NCI-H1930 (cell line): ENCODE measurements at places on chromosomes 6 and 20.

DNA sequence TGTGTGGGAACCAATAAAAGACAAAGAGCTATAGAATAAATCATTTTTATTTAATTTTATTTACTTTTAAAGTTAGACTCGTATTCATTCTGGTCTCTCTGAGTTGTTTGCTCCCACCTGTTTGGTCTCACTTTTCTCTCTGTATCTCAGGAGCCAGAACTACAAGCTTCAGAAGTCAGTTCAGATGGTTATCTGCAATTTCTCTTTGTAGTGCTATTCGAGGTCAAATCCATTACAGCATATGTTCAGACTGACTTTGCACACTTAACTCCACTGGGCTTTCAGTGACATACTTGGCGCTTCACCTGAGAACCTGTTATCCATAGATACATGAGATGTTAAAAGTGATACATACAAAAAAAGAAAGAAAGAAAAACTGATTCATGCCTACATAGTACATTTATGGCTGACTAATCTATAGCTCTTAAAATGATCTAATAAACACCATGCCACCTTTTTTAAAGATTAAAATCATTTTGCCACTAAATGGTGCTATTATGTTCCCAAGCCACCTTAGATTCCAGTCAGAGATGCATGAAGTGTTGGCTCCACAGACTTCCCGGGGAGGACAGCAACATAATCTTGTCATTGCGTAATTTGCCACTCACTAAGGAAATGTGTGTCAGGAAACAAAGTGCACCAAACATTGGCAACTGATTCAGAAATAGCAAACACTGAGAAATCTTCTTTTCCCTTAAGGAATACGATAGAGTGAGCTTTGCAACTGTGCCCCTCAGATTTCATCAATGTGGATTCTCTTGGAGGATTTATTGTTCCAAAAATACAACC, 396.7 kb downstream of the HACE1 start:
- no peak for DNase-seq

DNA sequence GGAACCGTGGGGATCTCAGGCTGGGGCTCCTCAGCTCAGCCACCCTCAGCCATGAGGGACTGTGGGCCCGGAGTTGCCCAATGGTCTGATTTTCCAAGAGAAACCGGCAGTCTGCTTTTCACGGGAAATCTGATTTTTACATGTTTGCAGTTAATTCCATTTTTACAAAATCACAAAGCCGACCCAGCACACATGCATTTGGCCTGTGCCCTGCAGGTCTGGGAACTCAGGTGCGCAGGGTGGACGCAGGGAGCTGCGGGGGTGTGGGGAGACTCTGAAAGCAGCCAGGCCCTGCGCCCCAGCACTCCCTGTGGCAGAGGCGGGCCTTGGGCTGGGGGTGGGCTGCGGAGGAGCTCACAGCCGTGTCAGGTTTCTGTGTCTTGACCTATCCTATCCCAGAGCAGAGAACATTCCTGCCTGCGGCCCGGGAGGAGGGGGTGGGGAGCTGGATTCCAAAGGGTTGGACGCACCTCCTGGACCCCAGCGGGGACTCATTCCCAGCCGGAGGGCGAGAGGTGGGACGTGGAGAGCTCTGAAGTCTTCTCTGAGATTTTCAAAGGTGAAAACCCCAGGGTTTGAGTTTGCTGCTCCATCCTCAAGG, 60.6 kb downstream of the ADNP start:
- DNase-seq = no peak

GRCh38 chr6:100461917-100462705, 2.6 kb downstream of the SIM1 start:
- no peak for DNase-seq

- DNase-seq = no peak
Observed at GRCh38 chr6:30735668-30736314, 6.7 kb downstream of the FLOT1 start.

GRCh38 chr6:98949589-98949988, 1.8 kb upstream of the FBXL4 start:
- no peak for DNase-seq

DNA sequence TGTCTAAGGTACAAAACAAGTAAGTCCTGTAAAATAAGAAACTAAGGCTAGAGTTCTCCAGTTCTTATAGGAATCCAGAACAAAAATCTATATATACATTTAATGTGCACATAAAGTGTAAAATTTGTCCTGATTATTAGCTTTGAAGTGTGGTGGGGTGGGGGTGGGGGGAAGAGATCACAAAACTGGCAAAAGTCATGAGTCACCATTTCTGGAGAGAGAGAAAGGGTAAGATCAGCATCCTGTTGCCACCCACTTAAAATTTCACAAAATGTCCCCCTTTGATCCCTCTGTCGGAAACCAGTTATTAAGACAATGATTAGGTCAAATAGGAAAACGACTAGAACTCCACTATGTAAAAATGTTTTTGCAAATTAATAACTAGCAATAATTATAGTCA, 482.0 kb upstream of the POU3F2 start:
- DNase-seq = no peak

DNA sequence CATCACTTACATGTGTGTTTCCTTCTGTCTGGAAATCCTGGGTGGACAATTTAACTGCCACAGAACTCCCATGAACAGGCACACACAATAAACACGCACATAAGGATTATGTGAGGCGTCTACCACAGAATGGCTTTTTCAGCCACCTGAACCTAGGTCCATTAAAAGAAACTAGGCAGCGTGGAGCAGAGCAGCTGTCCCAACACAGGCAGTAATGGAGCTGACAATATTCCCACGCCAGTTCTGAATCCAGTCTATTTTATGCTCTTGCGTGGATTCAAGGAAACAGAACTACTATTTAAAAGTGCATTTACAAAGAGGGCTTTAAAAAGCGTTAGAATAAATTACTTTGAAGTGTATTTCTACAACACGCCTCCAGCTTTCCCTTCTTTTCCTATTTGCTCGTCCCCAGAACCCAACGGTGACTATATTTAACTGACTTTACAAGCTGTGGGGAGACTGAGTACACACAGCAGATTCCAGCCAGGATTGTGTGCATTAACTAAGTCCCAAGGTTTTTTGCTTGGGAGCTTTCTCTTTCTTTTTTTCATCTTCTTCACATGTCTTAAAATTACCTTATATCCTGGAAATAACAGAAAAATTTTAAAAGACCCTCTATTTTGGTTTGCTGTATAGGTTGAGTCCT, 95.9 kb downstream of the GMDS start:
- no peak for DNase-seq

GRCh38 chr20:32962053-32962452, 42.2 kb downstream of the SUN5 start:
- DNase-seq = no peak

DNA sequence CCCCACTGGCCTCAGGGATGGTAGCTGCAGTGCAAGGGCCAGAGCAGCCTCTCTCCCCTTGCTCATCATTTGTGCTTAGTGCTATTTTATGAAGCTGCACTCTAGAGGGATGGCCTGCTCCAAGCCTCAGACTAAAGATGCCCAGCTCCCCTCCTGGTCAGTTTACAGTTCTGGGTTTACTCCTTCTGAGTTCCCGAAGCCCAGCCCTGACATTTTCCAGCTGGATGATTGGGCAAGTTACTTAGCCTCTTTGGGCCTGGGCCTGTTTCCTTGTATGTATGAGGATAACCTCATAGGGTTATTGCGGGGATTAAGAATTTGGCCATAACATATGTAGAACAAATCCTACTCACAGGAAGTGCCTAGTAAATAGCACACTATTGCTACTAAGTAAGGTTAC, 31.8 kb upstream of the EMILIN3 start:
- no peak for DNase-seq

DNA sequence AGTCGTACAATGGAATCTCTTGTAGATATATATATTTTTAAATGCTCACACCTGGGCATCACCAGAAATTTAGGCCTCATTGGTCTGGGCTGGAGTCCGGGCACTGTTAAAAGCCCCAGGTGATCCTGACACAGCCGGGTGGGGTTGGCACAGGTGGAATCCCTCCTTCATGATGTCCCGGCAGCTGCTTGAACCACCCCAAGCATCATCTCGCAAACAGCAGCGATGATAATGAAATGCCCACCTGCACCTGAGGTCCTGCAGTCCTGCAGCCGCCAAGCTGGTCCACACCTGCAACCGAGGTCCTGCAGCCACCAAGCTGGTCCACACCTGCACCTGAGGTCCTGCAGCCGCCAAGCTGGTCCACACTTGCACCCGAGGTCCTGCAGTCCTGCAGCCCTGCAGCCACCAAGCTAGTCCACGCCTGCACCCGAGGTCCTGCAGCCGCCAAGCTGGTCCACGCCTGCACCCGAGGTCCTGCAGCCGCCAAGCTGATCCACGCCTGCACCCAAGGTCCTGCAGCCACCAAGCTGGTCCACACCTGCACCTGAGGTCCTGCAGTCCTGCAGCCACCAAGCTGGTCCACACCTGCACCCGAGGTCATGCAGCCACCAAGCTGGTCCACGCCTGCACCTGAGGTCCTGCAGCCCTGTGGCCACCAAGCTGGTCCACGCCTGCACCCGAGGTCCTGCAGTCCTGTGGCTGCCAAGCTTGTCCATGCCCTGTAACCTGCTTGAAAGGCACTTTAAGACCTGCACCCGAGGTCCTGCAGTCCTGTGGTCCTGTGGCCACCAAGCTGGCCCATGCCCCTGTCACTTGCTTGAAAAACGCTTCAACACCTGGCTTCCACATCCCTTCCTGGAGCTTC, 261.2 kb downstream of the DLL1 start:
- DNase-seq = no peak

DNA sequence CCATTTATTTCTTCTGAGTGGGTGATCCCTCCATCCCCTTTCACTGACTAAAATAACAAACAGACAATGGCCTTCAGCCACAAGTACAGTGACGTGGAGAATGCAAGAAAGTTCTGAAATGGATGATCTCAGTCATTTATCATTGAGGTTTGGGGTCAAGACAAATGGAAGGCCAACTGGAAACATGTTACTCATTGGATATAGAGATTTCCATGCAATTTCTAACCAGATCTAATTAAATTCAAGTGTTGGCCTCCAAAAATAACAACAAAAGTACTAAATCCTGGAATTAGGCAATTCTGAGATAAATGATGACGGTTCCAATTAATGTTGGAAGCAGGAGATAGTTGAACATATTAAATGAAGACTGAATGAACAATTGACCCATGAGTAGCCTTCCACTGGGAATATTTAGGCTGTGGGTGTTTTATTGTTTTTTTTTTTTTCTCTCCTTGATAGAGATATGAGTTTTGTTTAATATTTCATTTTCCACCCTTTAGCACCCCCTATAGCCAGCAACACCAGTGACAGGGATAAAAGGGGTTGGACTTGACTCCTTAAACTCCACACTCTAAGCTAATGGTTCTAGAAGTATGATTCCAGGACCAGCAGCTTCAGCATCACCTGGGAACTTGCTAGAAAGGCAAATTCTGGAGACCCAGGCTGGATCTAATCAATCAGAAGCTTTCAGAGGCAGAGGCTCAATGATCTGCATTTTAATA, 112.8 kb downstream of the BCAS1 start:
- no peak for DNase-seq

DNA sequence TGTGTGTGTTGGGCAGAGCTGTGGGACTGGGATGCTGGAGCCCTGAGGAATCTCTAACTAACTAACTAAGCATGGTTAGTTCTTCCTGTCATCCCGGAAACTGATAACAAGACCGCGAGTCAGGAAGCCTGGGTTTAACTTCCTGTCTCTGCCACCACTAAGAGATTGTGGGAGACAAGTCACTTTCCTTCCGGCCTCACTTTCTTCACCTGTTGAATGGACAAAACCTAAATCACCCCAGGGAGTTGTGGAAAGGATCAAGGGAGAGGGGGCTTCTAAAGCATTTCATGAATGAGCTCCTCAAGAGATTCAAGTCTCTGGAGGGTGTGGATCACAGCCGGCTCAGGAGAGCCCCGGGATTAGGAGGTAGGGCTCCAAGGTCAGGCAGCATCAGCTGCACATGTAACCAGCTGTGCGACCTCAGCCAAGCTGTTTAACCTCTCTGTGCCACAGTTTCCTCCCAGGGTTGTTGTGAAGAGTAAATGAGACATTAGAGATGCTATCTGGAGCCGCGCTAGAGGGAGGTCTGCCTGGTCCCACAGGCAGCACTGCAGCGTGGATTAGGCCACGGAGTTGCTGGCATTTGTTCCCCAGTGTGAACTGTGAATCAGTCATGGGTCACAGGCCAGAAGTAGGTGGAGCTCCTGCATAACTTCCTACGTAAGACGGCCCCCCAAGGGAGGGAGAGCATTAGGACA, 105.1 kb downstream of the TOX2 start:
- no peak for DNase-seq

DNA sequence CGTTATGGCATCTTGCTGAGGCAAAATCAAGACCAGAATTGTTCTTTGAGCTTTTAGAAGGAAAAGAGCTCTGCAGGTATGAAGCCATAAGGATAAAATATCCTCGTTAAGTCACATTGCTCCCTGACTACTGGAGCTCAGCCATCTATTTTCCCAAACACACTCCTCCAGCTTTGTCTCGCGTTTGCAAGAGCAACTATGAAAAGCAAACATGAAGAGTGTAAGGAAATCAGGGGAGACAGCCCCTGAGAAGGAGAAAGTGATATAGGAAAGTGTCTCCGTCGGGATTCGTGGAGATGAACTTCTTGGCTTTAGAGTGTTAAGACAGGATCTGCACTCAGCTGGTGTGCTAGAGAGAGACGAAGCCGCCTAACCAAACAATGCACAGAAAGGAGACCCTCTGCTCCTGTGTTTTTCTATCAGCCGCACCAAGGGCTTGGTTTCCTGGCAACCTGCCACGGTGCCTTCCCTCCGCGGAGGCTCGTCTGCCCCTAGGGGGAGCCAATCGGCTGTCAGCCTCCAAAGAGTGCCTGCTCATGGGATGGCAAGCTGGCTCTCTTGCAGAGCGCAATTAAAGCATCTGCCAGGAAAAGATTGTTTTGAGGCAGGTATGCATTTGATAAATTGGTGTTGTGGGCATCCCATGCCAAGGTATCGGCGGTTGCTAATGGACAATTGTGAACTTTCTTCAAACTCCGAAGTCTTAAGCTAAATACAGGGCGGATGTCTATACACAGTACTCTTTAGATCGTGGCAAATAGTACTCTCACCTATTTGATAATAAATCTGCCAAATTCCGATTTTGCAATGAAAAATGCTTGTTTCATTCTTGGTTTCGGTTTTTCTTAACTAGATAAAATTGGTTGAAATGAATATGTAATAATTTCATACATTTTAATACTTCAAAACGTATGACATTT, 603.2 kb downstream of the RNF144B start:
- DNase-seq = no peak

- DNase-seq = no peak
Observed at GRCh38 chr6:73802366-73802765, 106.4 kb downstream of the CD109 start.

GRCh38 chr20:22403022-22403631, 181.2 kb downstream of the FOXA2 start:
- DNase-seq = peak; percentile 51
